ENCODE measurements at places on chromosomes 16 and 17.

DNA sequence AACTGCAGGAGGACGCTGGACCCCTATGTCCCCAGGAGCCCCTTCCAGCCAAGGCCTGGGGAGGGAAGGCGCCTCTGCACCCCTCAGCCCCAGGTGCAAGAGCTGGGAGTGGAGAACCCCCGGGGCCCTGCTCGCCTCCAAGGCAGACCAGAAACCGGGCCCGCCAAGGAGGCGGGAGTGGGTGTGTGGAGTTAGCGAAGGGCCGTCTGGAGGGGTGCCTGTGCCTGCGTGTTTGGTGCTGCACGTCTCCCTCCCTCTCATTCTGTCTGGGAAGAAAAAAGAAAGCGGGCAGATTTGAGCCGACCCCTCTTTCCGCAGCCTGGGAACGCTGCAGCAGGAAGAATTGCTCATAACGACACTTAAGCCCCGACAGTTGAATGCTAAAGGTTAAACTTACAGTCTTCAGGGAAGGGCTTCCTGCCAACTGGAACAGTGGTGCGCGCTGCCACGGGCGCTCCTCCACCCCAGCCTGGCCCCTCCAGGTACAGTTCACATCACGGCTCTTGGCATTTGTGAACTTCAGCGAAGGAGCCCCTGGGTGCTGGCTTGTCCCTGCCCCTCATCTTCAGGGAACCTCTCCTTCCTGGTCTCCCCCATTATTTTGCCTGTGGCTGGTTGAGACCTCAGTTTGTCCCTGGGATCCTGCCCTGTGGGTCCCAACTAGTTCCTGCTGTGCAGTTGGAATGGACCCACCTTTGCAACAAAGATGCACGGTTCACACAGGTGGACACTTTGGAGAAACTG is 19.2 kb upstream of the ZFHX3 start:
- no peak for DNase-seq

GRCh38 chr17:29045734-29046472 is 3.0 kb downstream of the PIPOX start:
- no peak for DNase-seq

DNA sequence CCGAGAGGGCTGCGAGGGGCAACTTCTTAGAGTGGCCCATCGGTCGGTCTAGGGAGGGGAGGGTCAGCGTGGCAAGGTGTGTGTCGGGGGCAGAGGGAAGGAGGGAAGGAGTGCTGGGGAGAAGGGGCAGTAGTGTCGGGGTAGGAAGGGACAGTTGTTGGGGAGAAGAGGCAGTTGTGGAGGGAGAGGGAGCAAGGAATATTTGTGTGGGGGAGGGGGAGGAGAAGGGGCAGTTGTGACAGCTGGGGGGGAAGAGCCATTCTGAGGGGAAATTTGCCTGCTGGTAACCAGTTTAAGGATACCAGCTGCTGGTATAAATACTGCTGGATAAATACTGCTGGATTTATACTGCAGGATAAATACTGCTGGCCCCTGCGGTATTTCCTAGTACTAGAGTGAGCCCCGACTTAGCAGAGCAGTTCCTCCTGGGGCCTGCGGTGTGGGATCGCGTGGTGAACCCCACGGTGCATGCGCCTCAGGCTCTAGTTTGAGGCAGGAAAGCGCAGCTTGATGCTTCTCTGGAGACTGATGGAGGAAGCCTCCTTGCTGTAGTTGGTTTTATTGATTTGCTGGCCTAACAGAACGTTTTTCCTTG is 309 bp downstream of the DNAH2 start:
- DNase-seq, result peak; percentile 78

- DNase-seq, result no peak
Measured at GRCh38 chr16:30119428-30119827, 3.6 kb downstream of the MAPK3 start.

- no peak for DNase-seq
Measured at GRCh38 chr17:78266771-78267170, 35.3 kb downstream of the TMEM235 start.

DNA sequence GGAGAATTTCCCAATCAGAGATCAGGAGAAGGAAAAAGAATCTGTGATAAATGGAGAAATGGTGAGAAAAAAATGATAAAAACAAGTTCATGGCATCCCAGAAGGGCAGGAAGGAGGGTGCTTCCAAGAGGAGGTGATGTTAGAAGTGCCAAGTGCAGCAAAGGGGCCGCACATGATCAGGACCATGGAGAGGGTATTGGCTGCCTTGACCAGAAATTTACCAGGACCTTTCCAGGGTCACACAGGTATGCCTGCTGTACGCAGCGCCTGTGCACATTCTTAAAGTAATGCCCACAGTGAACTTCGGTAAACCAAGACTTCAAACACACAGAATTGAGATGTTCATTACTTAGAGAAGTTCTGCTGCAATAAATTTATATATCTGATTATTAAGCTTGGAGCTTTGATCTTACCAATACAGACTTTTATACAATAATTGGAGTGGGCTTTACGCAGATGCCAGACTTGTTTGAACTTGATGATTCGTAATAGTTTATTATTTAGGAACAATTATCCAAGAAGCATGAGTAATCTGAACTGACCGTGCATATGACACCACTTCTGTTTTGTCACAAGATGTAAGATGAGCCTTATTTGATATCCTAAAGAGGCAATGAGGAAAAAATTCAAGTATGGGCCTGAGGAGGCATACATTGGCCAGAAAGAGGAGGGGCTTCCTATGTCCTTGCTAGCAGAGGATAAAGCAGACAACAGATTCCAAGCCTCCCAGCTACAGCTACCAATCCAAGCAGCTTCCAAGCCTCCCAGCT is 2.2 kb upstream of the KRT33A start:
- no peak for DNase-seq

DNA sequence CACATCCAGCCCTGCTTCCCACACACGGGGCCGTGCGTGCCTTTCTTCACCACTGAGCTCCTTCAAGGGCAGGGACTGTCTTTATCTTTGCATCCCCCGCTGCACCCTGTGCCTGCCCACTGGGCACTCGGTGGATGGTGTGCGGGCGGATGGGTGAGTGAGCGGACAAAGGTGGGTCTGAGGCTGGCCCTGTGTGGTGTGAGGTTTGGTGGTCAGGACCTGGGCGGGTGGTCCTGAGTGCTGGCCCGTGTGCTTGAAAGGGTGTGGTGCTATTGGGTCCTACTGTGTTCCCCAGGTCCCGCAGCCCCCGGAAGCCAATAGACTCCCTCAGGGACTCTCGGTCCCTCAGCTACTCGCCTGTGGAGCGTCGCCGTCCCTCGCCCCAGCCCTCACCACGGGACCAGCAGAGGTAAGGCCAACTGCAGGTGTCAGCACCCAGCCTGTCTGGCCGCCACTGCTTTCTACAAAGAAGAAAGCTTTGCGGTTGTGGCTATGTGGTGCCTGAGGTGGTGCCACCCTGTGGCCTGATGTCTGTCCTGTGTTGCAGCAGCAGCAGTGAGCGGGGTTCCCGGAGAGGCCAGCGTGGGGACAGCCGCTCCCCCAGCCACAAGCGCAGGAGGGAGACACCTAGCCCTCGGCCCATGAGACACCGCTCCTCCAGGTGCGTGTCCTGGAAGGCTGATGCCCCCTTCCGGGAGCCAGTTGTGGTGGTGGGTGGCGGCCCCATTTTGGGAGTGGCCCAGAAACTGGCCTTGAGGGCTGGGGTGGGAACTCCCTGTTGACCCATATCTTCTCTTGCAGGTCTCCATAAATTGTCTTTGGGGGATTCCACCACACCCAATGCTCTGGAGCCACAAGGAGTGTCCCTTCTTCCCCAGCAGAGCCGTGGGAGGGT is 6.8 kb downstream of the ELOB start:
- DNase-seq, result no peak

DNA sequence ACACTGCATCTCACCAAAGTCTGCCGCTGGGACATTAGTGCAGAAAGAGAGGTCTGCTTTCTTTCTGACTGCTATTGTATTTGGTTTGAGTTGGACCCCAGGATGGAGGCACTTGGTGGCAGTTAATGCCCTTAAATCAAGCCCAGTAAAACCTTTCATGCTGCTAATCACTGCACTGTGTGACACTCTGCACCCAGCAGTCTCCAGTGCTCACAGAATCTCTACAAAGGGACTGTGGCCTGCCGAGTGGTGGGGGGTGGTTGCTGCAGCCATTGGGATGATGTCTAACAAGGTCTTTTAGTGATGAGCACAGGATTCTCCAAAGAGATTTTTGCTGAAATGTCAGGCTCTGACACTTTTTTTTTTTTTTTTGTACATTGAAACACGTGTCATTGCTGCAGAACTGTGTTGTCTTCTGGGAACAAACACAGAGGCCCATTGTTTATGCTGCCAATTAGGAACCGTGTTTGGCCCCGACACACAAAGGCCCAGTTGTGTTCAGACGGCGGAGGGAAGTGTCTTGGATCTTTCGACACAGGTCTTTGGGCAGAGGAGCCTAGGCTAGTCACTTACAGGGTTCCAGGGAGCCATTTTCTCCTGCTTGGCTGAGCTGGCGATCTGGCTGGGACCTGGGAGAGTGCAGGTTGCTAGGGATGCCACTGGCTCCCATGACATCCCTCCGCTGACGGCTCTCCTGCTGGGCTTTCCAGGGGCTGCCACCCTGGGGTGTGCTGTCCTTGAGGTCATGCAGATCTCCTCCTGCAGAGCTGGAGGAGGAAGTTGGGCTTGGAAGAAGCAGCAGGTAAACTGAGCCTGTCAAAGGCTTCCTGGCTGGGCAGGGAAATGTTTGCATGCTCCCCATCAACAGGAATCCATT is 16.2 kb upstream of the TNRC6C start:
- DNase-seq, result no peak

DNA sequence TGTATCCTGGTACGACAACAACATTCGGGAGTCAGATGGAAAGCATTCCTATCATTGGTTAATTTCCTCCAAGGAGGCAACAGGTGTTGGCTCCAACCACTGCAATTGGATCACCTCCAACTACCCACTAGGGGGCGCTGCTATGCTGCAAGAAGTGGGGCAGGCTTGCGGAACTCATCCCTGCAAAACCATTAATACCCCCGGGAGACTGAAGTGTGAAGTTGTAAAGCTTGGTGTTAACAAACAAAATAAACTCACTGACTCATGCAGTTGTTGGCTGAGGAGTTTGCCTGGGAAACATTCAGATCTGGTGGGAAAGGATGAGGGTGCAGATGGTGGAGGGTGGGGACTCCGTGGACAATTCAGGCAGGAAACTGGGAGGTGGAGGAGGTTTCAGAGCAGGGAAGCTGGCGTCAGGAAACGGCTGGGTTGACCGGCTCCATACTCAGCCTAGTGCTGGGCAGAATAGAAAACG is 84.9 kb downstream of the HS3ST2 start:
- peak; percentile 34 for DNase-seq

Data from activated naive CD8-positive, alpha-beta T cell treated with anti-CD3 and anti-CD28 coated beads, Interleukin-2, amount 10 ng/mL, durations not matched to agents 7 days and 5 days (primary cell).